B cell (primary cell): ENCODE measurements at places on chromosomes 12 and 14. TPM values are rescaled to one million over a fixed set of nuclear protein-coding genes. Genes with fewer than 3 reads are reported as not detected.

DNA sequence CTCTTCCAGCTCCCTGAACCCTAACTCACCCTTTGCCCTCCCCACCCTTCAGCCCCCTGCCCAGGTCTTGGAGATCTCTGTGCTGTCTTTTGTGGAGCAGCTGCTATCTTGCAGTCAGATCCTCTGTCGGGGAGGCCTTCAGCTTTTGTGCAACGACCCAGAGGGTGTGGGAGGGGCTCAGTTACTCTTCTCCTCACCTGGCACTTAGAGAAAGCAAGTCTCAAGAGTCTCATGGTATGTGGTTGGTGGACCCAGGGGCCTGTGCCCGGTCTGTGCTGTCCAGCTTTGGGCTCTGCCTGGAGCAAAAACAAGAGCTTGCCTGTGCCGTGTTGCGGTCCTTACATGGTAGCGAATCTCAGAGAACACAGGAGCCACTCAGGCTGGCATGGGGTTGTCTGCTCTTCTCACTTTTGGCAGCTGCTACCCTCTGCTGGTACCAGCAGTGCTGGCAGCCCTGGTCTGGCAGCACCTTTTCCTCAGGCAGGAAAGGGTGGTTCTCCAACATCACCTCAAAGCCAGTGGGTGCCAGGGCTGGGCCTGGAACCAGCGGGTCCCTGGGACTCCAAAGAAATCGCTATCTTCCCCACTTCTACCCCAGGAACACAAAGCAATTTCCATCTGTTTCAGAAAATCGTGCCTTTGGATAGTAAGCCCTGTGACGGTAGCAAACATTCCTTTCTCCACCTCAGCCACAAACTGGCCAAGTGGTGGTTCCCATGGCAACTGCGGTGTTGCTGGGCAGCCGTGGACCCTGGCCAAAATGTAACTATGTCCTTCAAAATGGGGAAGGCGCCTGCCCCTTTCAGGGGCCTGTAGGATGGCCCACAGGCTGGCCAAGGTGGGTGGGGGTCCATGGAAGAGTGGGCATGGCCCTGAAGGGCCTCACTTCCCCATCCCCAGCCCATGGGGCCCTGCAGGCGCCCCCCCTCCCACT, 90.0 kb downstream of the RIN3 start:
- H3K36me3 ChIP-seq, result no peaks in the 10 kb centered on the region
- no peaks in the 10 kb centered on the region for H3K4me1 ChIP-seq
- H3K4me3 ChIP-seq, result no peak overlapping the region
- no peaks in the 10 kb centered on the region for H3K27me3 ChIP-seq

BEGAIN gene
- not detected in 2 replicates for total RNA-seq

DNA sequence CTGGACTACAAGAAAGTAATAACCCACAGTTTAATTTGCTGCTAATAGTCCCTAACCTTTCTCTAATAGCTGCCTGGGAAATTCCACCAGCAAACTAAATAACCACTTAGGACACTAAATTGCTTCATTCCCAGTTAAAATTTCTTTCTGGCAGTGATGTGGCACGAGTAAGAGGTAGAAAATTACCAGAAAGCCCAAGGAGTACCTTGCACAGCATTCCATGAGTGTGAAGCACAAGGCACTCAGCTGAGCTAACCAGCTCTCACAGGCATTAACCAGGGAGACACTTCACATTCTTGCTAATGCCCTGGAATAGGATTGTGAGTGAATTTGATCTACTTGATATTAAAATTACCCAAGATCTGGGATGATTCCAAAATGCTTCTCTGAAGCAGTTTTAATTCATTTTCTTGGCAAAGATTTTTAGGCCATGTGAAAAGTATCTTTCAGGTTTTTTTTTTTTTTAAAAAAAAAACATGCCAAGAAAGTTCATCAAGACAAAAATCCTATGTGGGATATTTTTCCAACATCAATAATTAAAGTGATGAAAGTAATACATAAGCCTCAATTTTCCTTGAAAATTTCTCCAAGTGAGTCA, 29.5 kb downstream of the TSPAN8 start:
- no peaks in the 10 kb centered on the region for H3K36me3 ChIP-seq
- no peaks in the 10 kb centered on the region for H3K4me1 ChIP-seq
- H3K4me3 ChIP-seq, result no peak overlapping the region
- DNase-seq, result no peak

FAR2 gene
- total RNA-seq, result not detected in 2 replicates
